ENCODE measurements at places on chromosomes 2 and 18.

DNA sequence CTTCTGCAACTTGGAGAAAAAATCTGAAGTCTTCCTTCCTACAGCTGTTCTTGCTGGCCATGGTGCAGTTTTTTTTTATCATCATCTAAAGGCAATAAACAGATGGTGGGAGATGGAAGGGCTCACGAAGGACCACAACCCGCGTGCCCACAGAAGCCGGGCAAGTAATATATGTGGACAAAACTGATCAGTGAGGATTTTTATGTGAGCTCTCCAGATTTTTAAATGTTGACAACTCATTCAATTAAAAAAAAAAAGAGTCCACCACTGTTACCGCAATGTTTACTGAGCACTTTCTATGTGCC is 55.9 kb upstream of the CREB1 start:
- DNase-seq: no peak

DNA sequence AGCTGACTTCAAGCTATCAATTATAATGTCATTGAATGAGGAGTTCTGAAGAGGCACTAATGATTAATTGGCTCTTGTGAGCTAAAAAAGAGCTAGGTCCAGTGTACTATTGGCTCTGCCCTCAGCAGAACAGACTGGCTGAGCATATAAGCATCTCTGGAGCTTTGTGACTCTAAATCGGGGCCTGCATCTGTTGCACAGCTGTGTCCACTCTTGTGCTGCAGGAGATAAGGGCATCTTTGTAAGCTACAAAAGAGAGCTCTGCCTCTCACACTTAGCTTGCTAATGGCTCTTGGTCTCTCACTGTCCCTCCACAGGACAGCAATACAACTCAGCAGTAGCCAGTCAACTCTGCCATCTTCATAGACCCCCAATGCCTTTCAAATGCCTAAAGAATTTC is 61.5 kb upstream of the L3MBTL4 start:
- no peak for DNase-seq

DNA sequence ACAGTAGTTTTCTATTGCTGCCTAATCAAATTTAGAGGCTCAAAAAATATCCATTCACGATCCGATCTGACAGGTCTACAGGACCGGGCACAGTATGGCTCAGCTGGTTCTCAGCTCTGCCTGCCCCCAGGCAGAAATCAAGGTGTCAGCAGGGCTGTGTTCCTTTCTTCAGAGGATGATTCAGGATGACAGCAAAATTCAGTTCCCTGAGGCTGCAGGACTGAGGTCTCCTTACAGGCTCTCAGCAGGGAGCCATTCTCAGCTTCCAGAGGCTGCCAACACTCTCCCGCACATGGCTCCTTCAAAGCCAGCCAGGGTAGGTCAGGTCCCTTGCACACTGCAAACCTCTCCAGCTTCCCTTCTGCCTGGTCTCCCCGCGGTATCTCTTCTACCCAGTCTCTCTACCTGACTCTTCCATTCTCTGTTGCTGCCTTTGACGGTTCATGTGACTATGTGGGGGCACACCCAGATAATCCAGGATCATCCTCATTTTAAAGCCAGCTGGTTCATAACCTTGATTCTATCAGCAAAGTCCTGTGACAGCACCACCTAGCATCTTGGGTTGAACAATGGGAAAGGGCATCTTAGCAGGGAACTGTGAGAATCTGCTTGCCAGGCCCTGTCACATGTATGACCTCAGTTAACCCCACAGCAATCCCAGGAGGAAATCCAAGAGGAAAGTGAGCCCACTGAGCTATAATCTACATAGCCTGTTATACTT is 50.4 kb downstream of the UXS1 start:
- no peak for DNase-seq

DNA sequence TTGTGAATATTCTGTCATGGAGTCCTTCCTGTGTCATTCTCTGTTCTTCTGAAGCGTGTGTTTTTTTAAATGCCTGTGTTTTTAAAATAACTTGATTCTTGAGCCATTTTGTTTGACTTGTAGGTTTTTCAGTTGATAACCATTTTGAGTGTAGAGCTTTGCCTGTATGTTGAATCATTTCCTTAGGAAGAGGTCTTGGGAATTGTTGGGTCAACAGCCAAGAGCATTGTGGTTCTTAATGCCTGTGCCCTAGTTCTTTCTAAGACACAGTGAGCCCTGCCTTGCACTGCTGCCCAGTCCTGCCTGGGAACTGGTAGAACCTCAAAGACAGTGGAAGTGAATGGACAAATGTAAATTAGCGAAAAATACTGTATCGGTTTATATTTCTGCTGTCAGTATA is 25.9 kb downstream of the RAB12 start:
- DNase-seq: no peak

DNA sequence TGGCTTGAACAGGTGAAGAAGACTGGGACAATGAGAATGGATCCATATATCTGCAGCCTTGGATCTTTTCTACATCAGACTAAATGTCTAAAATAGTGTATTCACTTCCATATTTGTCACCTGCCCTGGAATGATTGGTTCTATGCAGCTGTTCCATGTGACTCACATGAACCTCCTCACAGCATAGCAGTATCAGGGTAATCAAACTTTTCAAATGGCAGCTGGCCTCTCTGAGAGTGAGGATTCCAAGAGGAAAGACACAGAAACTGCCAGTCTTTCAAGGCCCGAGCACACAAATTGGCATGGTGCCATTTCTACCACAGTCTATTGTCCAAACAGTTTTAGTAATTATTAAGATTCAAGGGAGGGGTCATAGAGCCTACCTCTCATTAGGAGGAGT is 859.3 kb downstream of the BCL11A start:
- no peak for DNase-seq

GRCh38 chr2:176128982-176129796 is at the start of gene HOXD8:
Gene HOXD8 (plus strand): TSS chr2:176129705. CDS start chr2:176130367, 662 bp downstream.
- DNase-seq: peak; percentile 32

DNA sequence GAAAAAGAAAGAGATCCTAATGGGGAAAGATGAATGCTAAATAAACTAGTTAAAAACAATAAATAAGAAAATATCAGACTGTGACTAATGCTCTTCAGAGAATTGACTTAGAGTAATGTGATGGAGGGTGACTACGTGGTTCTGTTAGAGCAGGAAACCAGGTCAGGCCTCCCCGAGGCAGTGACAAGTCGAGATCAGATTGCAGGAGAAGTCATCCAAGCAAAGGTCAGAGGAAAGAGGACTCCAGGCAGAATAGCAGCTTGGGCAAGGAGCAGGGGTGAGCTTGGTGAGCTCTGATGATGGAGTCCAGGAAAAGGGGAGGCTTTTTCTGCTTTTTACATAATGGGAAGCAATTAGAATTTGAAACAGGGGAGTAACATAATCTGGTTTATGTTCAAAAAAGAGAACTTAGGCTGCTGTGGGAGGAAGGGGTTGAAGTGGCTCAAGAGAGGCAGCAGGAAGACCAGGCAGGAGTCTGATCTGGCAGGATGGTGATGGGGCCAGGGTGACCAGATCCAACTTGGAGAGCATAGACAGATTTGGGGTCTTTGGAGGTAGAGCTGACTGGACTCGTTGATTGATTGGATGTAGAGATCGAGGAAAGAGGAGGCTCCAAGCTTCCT is 27.3 kb upstream of the ITGB6 start:
- DNase-seq: no peak

GRCh38 chr18:7273301-7273921 is 42.5 kb downstream of the LRRC30 start:
- no peak for DNase-seq

DNA sequence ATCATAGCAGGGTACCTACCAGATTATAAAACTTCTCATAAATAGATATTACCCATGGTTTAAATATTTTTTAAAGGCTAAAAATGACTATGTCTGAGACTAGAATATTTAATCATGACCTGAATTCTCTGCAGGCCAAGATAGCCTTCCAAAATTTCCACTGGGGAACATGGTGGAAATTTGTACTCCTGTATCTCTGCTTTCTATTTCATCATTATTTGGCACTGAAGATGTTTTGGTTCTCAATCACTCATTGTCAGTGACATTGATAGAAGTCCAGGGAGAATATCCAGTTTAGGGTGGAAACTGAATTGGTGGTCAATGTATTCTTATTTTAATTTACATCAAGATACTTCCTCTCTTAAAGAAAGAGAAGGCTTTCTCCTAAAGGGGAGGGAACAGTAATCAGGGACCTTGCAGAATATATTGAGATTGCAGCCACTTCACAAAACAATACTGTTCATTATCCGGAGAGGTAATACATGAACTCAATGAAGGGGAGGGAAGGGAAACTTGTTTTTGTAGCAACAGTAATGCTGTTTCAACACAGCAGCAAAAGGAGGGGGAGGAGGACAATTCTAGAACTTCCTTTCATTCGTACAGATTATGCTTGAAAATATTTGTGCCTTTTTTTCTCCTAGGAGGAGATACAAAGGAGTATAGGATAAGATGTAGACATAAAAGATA is 34.1 kb downstream of the EEF1B2 start:
- no peak for DNase-seq

DNA sequence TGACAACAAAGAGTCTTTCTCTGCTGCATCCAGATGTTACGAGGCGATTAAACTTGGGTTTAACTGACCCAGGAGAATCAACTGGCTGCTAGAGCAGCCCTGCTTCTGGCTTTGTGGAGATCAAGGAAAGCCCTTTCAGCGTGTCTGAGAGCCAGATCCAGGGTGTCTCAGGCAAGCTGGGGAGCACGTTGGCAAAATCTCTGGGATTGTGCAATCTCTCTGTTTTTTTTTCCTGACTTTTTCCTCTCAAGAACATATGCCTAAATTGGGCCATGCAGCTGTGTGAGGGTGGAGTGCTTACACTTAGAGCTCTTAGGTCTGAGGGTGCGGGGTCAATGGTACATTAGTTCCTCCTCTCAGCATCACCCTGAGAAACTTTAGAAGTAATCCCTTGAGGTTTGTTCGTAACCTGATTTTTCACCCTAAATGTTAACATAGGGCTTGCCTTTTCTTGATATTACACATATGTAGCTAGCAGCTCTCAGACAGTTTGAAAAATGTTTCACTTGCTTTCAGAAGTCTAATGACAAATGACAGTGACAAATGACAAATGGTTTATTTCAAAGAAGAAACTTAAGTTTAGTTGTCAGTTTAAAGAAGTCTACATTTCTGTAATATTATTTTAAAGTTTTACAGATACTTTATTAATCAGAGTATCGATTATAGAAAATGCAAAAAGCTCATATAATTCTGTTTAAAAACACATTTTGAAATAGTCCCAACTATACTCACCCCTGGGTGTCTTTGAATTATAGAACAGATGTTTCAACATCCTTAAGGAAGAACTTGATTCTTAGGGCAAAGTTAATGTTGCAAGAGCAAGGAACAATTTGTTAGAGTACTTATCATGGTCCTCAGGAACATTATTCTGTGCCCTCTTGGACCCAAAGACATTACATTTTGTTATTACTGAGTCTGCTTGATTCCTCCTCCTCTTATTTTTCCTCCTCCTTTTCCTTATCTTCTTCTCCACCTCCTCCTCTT is 38.4 kb upstream of the ZSWIM2 start:
- DNase-seq: no peak

DNA sequence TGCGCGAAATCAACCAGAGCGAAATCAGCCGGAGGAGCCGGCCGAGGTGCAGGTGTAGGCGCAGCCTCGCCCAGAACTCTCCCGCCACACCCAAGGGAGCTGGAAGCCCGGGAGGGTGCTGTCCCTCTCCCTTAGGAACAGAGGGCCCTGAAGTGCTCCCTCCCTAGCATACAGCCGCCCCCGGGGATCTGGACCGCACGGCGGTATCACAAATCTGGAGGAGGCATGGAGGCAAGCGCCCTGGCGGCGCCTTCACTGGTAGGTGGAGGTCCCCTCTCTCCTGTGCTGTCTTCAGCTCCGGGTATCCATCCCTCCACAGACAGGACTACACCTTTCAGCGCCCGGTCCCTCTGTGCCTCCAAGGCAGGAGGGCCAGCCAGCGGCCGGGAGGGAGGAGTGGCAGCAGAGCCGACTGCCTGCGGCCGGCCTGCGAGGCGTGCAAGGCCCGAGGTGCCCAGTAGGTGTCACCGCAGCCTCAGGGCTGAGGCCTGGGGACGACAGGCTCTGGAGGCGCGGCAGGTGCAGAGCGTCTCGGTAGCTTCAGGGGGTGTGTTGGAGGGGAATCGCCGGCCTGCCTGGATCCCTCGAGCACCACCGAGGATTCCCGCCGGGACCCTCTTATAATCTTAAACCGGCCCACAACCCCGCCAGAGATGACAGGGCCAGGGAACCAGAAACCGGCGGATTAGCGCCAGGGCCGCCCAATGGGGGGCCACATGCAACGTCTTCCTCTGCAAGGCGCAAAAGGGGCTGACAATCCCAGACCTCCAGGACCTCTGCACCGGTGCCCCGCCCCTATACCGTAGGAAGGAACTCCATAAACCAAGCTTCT is 2.8 kb downstream of the IHH start:
- DNase-seq: peak; percentile 81

GRCh38 chr2:234555161-234555560 is 58.3 kb upstream of the ARL4C start:
- no peak for DNase-seq

DNA sequence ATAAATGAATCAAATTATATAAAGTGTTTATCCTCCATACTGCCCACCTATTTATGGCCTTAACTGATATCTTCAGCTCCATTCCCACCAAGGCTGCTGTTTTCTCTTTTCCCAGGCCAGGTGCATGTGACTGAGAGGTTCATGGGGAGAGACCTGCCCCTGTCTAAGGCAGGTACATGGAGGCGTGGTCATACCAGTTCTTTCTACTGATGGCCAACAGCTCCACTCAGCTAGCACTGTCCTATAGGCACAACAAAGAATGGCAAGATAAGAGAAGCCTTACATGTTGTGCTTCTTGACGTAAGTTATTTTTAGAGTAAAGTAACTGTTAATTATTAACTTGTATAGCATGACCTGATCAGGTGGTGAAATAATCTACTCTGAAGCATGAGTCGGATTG is 16.8 kb downstream of the AKAIN1 start:
- DNase-seq: no peak

DNA sequence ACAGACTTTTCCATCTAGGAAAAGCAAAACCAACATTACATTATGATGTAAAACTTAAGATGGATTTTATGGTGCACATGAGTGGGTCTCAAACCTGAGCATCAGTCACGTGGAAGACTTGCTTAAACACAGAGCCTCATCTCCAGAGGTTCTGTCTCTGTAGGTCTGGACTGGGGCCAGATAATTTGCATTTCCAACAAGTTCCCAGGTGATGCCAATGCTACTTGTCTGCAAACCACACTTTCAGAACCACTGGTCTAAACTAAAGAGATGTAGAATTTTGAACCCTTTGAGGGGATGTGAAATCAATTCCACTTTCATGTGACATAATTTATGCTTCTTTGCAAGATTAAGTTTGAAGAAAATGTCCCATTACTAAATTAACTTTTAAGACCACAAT is 522.8 kb downstream of the MBD2 start:
- DNase-seq: no peak

DNA sequence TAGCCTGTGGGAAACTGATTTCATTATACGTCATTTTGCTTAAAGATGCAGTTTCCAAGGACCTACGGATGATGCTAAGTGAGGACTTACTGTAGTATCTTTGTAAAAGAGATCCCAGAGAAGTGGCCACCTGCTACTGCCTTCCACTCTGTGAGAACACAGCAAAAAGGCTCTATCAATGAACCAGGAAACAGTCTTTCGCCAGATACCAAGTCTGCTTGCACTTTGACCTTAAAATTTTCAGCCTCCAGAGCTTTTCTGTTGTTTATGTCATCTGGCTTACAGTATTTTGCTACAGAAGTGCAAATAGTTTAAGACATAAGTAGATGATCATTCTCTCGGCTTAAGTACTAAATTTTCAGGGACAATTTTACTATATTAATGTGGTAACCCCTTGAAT is 847.9 kb upstream of the CHAC2 start:
- no peak for DNase-seq

Measured in stimulated activated CD4-positive, alpha-beta T cell treated with anti-CD3 and anti-CD28 coated beads, Interleukin-4, amount 100 ng/mL, for 1 hour (primary cell).